Activated CD8-positive, alpha-beta memory T cell treated with anti-CD3 and anti-CD28 coated beads for 24 hours (primary cell): ENCODE measurements at places on chromosomes 3 and 15.
A peak's percentile ranks its signal among the peaks of the same experiment; 100 is the strongest.

DNA sequence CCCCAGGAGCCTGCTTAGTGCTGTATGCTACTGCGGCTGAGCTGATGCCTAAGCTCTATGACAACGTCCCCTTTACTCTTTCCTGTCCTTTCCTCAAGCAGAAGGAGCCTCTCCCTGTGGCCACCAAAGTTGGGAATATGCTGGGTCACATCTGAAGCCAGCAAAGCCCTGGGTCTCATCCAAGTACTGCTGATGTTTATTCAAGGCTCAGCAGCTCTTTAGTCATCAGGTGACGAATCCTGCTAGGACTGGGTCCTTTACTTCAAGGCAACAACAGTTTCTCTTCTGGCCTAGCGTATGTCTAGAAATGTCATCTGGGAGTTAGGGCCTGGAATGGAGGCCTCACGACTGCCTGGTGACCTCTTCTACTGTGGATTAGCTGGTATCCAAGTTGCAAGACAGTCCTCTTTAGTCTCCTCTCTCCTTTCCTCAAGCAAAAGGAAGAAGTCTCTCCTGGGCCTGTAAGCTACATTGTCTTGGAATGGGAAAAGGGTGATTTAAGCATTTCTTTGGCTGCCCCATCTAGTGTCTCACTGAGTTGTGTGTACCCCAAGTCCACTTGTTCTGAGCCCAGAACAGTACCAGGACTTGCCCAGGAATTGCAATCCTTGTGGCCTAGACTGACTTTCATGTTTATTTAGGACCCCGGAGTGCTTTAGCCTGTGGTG lies 63.9 kb downstream of the TNFAIP8L3 start:
- no peak for DNase-seq

GRCh38 chr3:188562144-188562543 lies 408.2 kb downstream of the LPP start:
- DNase-seq, result no peak

DNA sequence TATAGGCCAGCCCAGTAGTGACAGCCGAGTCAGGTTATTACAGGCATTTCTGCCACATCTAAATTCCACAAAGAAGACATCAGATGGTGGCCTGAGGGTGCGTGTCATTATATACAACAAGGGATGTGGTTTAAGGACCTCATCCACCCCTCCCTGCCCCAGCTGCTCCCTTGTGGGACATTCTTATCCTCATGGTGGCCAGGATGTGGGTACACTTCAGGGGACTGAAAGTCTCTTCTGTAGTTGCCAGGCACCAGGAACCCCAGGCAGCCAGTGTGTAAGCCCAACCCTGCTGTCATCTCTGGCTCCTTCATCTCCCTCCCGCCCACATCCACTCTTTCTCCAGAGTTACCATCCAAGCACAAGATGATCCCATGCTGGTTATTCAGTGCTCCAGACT lies 224.9 kb upstream of the TOPAZ1 start:
- no peak for DNase-seq

- peak; percentile 92 for DNase-seq
Measured at GRCh38 chr3:49903451-49904424, at the start of gene MST1R. Gene MST1R, minus strand, starts transcription at chr3:49903873. Its CDS starts 264 bp downstream, at chr3:49903609.

DNA sequence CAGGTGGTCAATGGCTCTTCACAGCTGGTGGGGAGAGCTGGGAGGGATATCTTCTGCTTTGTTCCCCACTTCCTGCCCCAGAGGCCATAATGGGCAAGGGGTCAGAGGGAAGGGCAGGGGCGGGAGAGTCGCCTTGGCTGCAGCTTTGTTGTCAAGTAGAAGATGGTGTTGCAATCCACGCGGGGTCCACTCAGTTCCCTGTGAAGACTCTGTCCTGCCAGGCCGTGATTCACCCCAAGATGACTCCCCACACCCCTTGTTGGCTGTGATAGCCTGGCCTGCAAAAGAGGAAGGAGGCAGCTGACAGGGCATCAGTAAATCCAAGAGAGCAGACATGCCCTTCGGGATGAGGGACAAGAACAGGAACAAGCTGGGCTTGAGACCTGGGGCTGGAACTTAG lies 6.9 kb downstream of the GALNT15 start:
- no peak for DNase-seq

GRCh38 chr3:189646853-189647542 lies 15.8 kb downstream of the TP63 start:
- DNase-seq, result no peak

DNA sequence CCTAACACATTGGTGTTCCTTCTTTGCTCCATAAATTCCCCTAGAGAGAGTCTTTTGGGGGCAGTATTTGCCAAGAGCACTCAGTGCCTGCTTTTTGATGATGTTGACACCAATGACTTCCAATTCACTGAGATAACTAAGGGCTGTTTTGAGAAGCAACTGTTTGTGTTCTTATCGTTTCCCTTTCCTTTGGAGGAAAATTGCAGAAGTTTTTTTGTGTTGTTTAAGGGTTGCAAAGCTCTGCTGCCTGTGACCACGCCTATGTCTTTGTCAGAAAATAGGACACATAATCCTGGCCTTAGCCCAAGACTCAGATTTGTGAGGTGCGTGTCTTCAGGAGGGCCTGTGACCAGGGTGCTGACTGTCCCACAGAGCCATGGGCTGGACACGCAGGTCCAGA lies 99.6 kb downstream of the FAM43A start:
- no peak for DNase-seq

DNA sequence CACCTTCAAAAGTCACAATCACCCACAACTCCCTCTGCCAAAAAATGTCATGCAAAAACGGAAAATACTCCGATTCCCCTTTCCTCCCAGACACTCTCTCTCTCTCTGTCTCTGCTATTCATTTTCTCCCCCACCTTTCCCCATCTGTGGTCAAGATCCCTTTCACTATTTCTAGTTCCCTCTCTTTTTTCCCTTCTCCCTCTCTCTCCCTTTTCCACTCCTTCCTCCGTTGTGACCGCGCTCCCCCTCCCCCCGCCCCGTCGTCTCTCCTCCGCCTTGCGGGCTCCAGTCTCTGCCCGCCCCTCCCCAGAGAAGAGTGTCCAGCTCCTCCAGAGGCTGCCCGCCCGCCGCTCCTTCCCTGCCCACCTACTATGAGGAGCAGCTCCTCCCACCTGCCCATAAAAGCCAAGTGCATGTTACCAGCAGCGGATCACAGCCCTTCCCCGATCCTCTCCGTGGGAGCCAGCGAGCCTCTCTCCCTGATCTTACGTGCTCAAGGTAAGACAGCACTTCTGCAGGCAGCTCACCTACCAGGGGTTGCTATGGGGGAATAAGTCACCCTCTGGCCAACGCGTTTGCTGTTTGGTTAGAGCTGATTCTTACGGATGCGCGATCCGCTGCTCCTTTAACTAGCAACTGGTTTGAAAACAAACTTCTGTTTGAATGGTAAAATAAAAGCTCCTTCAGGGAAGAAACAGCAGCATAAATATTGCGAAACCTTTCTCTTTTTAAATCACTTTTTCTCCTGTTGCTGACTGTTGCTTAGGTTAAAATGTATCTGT lies at the start of gene COL8A1:
COL8A1 (plus strand) TSS at position 428 of the 782 bp plus-strand sequence. CDS start 152,089 bp downstream, outside the sequence.
- no peak for DNase-seq

DNA sequence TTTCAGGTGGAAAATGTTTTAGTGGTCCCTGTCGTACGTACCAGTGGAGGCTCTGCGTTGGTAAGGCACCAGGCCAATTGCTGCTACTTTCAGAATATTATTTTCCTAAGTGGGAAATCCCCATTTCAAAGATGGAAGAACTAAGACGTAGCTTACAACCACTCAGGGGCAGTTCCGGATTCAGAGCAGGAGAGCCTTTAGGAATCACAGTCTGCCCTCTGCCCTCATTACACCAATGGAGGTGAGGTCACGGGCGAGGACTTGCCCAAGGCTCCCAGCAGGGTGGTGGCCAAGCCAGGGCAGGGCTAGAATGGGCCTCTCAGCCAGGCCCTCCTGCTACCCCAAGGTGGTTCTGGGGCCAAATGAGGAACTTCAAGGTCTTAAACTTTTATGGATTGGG lies 72.6 kb downstream of the RASGRF1 start:
- no peak for DNase-seq

GRCh38 chr15:67805008-67805665 lies 20.2 kb upstream of the SKOR1 start:
- DNase-seq, result no peak

GRCh38 chr3:71710906-71711494 lies 14.2 kb downstream of the EIF4E3 start:
- no peak for DNase-seq

DNA sequence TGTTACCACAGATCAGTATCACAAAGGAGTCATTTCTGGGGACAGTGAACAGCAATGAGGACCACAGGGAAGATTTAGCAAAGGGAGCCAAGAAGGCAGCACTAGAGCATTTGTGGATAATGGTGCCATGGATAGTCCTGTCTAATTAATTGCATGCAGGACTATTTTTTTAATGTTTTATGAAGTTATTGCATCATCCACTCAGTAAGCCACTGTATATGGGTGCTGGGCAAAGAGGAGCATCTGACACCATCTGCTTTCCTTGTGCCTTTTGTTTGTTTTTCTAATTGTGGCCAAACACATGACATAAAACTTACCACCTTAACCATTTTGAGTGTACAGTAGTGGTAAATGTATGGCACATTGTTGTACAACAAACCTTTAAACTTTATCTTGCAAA lies 301.1 kb upstream of the LRRFIP2 start:
- DNase-seq, result no peak

GRCh38 chr3:61134532-61134931 lies 116.7 kb downstream of the FHIT start:
- DNase-seq, result no peak

- no peak for DNase-seq
Measured at GRCh38 chr3:56145410-56145809, 322.9 kb downstream of the ERC2 start.

GRCh38 chr3:125129512-125129997 lies 73.8 kb upstream of the HEG1 start:
- DNase-seq, result no peak

DNA sequence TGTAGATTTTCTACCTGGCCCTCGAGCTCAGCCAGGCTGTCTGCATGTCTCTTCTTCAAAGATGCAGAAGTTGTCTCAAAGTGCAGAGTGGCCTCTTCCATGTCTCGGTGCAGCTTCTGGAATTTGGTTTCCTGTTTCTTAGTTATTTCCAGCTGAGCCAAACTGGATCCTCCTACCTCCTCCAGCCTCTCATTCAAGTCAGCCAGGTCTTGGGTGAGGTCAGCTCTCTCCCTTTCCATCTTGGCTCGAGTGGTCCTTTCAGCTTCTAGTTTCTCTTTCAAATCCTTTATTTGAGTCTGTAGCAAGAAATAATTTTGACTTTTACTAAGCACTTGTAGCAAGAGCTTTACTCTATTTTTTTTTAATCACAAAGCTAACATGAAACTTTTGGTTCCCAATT lies 81.8 kb downstream of the MYH15 start:
- DNase-seq, result no peak

GRCh38 chr15:57312006-57312317 lies 64.3 kb upstream of the CGNL1 start:
- DNase-seq, result no peak

DNA sequence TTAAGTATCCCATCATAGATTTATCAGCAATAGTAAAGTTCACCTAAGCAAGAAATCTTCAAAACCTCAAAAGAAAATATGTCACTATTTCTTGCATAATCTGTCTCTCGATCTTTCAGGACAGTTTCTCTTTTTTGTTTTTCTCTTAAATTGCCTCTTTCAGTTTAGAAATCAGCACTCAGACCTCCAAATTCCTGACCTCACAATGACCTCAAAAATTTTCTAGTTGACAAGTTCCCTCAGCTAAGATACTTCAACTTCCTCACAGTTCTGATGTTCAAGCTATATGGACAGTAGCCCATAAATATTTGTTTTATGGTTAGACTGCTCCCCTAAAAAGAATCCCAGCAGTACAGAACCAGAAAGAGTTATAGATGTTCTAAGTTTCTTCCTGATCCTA lies 24.1 kb downstream of the SLC24A5 start:
- DNase-seq, result no peak
